ENCODE measurements at places on chromosomes 6 and 20.

GRCh38 chr6:107662333-107662732 lies 161.8 kb downstream of the SCML4 start:
- DNase-seq: no peak

- DNase-seq: no peak
Observed at GRCh38 chr6:135320721-135321621, 139.9 kb downstream of the MYB start.

GRCh38 chr6:110951986-110952794 lies 6.3 kb upstream of the GTF3C6 start:
- peak; percentile 78 for DNase-seq

GRCh38 chr6:149393002-149393679 lies 6.9 kb upstream of the SUMO4 start:
- DNase-seq: no peak

- DNase-seq: no peak
Observed at GRCh38 chr20:38447251-38447661, 12.1 kb upstream of the SNHG17 start.

- no peak for DNase-seq
Observed at GRCh38 chr6:138035070-138035469, 72.1 kb downstream of the PERP start.

DNA sequence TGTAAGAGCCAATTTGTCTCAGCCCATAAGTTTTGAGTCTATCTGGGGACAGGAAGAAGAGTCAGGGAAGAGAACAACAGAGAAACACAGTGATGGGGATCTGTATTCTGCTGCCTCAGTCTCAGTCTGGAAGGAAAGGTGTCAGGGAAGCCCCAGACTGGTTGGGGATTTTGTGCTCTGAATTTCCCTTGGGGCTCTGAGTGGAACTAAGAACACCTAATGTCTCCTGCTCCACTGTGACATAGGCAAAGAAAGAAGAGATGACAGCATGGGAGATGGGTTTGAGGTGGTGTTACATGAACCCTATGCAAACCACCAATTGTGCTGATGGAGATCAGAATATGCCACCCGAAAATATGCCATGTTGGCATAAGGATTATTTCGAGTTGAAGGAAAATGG lies 139.5 kb upstream of the MYLIP start:
- DNase-seq: no peak

DNA sequence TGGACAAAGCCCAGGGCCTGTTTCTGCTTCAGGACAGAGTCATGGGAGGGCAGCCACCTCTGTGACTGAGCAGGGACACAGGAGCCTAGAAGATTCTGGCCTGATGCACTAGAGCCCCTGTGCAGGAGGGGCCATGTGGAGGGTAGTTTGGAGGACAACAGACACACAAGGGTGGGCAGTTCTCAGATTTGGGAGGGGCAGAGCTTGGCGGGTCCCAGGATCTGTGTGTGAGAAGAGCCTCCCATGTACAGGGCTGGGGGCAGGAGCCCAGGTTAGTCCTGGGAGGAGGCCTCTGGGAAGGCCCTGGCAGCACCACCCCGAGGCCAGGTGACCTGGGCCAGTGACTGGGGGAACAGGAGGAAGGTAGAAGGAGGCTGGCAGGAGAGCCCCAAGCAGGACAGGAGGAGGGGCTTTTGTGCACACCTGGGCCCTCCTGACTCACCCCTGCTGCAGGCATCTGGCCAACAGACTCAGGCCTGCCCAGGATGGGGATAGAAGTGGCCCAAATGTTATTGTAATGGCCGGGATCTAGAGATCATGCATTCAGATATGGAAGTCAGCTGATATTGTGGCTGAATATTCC lies 1.4 kb upstream of the ULBP3 start:
- peak; percentile 17 for DNase-seq
